ENCODE measurements at places on chromosomes 5 and 9.

GRCh38 chr9:35689542-35690293, at the start of gene TPM2:
TSS of gene TPM2 (minus strand) at chr9:35689925. CDS start at chr9:35689817, 108 bp downstream.
- DNase-seq, result no peak

- DNase-seq, result no peak
Measured at GRCh38 chr9:16912197-16912596, 41.7 kb upstream of the BNC2 start.

GRCh38 chr5:137119321-137119720, 379.8 kb downstream of the SPOCK1 start:
- no peak for DNase-seq

DNA sequence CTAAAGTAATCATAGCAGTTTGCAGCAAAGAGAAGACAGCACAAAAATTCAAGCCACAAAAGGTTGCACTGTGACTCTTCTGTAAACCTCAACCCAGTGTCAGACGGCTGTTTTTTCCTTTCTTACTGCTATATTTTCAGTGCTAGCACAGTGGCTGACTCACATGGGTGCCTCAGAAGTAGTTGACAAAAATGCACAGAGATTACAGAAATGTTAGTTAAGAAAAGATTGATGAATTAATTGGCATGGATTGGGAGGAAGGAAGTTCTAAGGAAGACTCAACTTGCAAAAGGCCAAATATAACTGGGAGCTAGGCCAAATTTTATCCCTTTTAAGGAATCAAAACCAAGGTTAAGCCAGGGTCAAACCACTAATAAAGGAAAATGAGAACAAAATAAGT, 43.7 kb upstream of the ITGA1 start:
- DNase-seq, result no peak

GRCh38 chr9:68731857-68732256, 26.8 kb downstream of the PIP5K1B start:
- no peak for DNase-seq

GRCh38 chr9:76181020-76181641, 213.1 kb downstream of the RFK start:
- DNase-seq, result no peak

DNA sequence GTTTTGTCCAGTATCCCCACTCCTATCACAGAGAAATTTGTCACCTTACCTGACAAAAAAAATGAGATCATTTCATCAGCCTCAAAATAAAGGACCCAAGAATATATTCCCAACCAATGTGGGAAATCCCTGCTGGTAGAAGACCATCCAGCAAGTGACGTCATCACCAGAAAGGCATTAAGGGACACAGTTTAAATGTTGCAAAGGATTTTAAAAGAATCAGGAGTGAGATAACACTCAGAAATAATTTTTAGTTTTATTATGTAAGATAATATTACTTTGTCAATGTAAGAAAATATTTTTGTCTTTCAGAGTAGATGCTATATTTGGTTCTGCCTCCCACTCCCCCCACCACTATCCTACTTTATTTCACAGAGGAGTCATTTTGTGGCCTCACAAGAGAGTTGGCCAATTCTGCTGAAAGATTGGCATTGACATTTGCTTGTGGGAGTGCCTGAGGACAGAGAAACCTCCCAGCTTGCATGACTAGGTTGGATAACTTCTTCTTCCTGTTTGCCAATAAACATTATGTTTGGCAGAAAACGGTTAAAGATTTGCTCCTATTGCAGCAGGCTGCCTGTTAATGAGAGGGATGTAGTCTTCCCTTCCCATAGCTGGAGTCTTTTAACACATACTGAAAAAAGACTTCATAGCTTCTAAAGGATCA, 288.6 kb upstream of the DAB2 start:
- no peak for DNase-seq

- DNase-seq, result no peak
Measured at GRCh38 chr5:2861605-2862004, 110.1 kb upstream of the IRX2 start.

GRCh38 chr5:997001-997474, 11.6 kb upstream of the NKD2 start:
- DNase-seq, result no peak

DNA sequence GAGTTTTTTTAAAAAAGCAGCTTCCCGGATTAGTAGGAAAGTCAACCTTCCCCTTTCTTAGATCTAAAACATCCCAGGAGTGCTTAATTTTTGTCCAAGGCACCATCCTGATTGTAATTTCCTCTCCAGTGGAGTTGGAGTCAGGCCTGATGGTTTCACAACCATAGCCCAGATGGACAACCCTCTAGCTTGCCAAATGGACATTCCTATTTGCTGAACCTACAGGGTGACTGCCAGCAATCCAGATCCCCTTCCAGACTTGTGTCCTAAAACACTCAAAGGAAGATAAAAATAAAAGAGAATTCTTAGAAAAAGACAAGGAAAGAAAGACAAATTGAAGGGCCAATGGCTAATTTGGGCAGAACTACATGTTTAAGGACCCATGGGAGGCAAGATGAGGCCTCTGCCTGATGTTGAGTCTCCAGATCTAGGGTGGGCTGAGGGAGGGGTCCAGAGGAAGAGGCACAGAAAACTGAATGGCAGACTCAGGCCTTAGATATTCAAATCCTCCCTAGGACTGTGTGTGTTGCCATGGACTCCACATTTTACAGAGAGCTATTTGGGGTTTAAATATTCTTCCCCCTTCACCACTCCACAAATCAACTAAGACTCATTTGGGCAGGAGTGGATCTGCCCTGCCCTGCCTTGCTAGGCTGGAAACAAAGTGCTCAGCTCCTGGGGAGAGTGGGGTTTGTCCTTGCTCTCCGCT, 38.5 kb upstream of the SLC44A1 start:
- DNase-seq, result no peak

GRCh38 chr9:99262949-99263418, 40.9 kb downstream of the SEC61B start:
- no peak for DNase-seq

- DNase-seq, result no peak
Measured at GRCh38 chr5:160449458-160449857, 27.8 kb downstream of the PTTG1 start.

DNA sequence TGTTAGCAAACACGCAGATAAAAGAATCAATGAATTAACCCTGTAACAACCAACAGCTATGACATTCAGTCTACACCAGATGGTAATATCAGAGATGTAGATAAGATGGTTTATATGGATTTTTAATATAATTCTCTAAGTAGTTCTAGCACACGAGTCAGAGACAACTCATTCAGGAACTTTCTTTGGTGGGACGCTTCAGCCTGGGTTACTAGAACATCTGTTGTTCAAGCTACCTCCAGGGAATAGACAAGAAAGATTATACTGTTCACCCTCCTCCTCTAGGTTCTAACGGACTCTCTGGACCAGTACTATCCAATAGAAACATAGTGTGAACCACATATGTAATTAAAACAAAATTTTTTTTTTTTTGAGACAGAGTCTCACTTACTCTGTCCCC, 73.8 kb downstream of the RAPGEF1 start:
- no peak for DNase-seq

GRCh38 chr5:45098483-45098882, 289.7 kb downstream of the MRPS30 start:
- DNase-seq, result no peak

DNA sequence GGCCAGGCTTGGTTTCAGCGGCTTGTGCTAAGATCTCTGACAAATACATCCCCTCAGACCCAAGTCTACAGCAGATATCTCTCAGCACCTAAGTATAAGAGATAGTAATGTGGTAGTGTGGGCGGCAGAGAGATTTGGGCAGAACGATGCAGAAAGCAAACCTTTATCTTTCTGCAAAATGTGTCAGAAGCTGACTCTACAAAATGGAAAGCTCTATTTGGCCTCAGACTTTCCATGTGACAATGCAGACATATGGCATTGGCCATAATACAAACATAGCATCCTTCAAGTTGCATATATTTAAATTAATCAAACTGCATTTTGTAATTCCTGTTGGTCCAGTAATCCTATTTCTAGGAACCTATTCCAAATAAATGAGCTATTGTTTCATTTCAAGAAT, 102.5 kb upstream of the RAI14 start:
- no peak for DNase-seq

All from esophagus squamous epithelium (tissue), 5 donors.